Colonic mucosa (tissue), 4 donors: ENCODE measurements at places on chromosomes 2 and 18. TPM values are rescaled to one million over a fixed set of nuclear protein-coding genes. Genes with fewer than 3 reads are reported as not detected.

REEP1 gene
- total RNA-seq = 5.7 TPM

GALNT5 gene
- 52.4 TPM for total RNA-seq

IRS1 gene
- total RNA-seq = 17.4 TPM

ANKRD30BL gene
- total RNA-seq = not detected

MAP3K19 gene
- total RNA-seq = not detected

SH3BP4 gene
- total RNA-seq = 44.4 TPM

HMSD gene
- 0.11 TPM for total RNA-seq

AQP12A gene
- 9.0 TPM for total RNA-seq

IL36G gene
- total RNA-seq = 0.40 TPM

PKDCC gene
- 125 TPM for total RNA-seq

SP5 gene
- total RNA-seq = 3.5 TPM

PLEKHH2 gene
- 5.5 TPM for total RNA-seq

DNA sequence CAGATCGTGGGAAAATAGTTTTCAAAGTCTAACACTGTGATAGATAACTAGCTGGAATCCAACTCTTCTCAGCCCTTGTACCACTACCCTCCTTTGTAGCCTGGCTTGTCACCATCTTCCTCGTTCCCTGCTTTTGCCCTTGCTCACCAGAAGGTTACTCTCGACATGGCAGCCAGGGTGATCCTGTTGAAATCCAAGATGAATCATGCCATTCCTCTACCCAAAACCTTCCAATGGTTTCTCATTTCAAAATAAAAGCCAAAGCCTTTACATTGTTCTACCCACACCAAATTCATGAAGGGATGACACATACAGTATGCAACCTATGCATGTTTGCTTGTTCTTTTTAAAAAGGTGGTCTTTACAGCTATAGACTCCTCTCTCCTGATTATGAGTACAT is 45.7 kb downstream of the STAT4 start:
- no peak for DNase-seq

GRCh38 chr2:219752726-219753125 is 125.3 kb downstream of the SLC4A3 start:
- no peak for DNase-seq

GRCh38 chr2:149178612-149179011 is 140.1 kb downstream of the LYPD6B start:
- no peak for DNase-seq

DNA sequence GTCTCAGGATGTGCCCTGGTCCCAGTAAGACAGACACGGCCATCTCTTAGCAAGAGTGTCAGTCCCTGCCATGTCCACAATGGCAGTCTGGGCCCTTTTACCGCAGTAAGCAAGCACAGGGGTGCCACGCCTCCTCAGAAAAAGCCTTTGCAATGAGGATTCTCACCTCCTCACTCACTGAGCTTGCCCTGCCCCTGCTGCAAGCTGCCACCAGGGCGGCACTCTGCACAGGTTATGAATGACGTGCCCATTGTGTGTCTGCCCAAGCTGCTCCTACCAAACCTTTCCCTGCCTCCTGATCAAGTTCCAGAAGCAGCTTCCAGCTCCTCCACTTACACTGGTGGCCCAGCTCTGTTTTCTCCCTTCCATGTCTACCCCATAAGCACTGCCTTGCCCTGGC is 23.3 kb downstream of the ERCC3 start:
- no peak for DNase-seq

GRCh38 chr2:219230059-219230540 is 494 bp downstream of the ANKZF1 start:
- peak; percentile 74 for DNase-seq

GRCh38 chr18:61669320-61669719 is 223.5 kb downstream of the RNF152 start:
- no peak for DNase-seq

DNA sequence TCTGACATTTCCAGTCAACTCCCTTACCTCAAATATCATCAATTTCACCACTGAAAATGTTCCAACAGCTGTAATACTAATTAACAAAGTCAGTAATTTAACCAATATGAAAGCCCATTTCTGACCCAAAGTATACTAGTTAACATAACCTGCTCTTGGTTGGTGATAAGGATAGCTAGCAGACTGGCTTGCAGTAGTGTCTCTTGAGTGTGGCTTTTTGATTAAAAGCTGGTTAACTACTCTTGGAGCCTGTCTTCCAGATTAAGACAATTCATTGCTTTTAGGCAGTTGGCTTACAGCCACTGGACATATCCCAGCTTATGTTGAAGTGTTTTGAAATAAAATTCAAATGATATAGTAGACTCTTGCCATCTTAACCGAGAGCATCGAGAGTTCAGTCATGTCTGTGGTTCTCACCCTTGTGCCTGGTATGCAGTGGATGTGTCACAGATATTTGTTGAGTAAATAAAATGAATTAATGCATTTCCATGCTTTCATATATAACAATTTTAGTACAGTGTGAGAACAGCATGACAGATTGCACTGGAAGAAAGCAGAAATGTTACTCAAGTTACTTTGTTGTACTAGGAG is 158.1 kb downstream of the TANC1 start:
- no peak for DNase-seq

DNA sequence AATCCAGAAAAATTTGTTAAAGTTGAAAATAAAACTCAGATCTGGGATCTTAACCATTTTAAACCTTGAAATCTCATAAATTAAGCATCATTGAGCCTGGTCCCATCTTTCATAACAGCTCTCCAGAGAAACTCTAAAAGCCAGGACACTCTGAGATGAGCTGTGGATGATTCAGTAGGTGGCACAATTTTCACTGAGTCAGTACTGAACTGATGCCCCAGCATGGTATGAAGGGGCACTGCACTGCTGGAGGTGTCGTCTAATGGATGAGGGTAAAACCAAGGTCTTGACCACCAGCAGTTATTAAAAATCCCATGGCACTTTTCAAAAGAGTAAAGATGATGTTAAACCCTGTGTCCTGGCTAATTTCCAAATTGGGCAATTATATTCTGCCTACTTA is 170.6 kb downstream of the FIGN start:
- DNase-seq = no peak

- no peak for DNase-seq
These were observed 44.8 kb upstream of the ARHGAP25 start for GRCh38 chr2:68689553-68690537.

- no peak for DNase-seq
These were observed 72.3 kb downstream of the SPATS2L start for GRCh38 chr2:200378652-200379290.

DNA sequence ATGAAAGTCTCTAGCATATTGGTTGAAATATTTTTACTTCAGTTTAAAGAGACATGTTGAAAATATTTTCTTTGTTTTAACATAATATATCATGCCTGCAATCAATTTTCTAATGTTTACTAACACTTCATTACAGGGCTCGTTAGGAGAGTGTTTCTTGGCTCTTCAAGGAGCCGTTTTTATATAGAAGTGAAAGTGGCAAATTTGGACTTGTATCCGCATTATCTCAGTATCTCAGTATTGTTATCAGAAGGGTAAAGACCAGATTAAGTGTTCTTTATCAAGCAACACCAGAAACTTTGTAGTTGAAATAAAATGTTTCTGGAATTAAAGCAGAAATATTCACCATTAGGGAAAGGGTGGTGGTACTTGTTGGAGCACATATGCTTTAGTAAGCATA is 97.8 kb downstream of the BABAM2 start:
- DNase-seq = no peak

GRCh38 chr2:132253496-132254305 is 91.9 kb upstream of the ANKRD30BL start:
- no peak for DNase-seq

- DNase-seq = no peak
These were observed 361.0 kb upstream of the NT5C1B start for GRCh38 chr2:18950361-18950851.

DNA sequence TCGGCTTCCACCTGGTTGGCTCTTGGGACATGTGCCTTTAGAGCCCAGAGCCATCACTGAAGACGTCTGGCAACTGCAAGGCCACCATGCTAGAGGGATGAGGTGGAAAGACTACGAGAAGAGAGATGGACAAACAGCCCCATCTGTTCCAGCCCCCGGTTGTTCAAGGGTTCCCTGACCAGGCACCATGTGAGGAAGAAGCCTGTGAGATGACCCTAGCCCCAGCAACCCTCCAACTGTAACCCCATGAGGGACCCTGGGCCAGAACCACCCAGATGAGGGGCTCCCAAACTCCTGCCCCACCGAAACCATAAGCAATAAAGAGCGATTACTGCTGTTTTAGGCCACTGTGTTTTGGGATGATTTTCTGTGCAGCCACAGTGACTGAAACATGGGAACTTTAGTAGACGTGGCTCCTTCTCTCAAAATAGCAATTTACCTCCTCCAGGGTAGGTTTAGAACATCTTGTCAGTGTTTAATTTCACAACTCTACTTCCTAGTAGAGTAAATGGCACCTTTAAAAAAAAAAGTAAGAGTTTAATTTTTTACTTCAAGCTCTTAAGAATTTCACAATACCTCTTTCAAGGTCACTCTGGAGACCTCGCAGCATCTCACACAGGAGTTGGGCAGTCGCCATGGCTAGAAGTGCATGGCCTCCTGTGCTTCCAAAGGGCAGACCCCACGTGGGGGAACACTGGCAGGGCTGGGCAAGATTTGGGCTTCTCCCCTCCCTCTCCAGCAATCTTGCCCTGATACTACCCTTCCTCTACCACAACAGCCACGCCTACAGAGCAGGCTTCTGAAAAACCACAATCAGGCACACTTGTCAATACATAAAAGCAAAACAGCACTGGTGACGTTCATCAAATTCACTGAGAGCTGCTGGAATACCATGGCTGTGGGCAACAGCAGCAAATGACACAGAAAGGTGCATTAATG is 48.8 kb downstream of the TMEM163 start:
- no peak for DNase-seq

- DNase-seq = no peak
These were observed 20.9 kb upstream of the TANK start for GRCh38 chr2:161139098-161139987.

GRCh38 chr2:224934526-224935188 is 107.6 kb downstream of the DOCK10 start:
- no peak for DNase-seq

DNA sequence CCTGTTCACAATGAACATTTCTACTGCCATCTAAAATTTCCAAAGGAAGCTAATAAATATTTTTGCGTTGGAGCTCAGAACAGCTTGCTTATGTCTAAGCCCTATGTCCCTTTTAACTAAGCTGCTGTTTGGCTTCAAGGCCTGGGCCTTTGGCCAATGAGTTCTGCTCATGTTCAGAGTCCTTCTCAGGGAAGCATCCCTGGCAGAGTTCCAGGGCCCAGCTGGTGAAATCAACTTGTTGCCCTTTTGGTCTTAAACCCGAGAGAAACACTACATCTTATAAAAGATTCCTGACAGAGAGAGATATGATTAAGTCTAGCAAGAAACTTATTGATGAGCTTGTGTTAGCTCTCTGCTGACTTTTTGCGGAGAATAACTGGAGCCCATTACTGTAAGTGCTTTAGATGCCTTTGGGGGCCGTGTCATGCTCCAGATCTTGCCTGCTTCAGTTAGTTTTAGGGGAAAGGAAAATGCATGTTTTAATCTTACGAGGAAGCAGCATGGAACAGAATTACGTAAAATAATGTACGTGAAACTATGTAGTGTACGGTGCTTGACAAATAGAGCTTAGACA is 102.5 kb upstream of the NOSTRIN start:
- peak; percentile 93 for DNase-seq

GRCh38 chr2:74863802-74864248 is 29.9 kb downstream of the HK2 start:
- peak; percentile 74 for DNase-seq

DNA sequence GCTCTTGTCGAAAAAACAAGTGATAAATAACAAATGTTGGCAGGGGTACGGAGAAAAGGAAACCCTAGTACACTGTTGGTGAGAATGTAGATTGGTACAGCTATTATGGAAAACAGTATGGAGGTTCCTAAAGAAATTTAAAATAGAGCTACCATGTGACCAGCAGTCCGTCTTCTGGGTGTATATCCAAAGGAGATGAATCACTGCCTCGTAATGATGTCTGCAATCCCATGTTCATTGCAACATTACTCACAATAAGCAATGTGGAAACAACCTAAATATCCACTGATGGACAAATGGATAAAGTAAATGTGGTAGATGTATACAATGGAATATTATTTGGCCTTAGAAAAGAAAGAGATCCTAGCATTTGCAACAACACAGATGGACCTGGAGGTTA is 50.6 kb downstream of the SLC16A14 start:
- DNase-seq = no peak

DNA sequence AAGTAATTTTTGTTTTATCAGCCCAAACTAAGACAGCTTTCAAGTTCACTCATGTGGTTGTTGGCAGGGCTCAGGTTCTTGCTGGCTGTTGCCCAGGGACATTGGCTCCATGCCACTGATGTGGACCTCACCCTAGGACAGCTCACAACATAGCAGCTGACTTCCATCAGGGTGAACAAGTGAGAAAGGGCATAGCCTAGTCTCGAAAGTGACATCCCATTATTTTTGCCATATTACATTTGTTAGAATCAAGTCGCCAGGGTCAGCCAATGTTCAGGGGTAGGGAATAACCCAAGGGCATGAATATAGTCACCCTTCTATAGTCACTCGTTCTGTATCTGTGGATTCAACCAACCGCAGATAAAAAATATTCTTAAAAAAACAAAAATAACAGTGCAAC is 10.7 kb upstream of the CWC22 start:
- DNase-seq = no peak

DNA sequence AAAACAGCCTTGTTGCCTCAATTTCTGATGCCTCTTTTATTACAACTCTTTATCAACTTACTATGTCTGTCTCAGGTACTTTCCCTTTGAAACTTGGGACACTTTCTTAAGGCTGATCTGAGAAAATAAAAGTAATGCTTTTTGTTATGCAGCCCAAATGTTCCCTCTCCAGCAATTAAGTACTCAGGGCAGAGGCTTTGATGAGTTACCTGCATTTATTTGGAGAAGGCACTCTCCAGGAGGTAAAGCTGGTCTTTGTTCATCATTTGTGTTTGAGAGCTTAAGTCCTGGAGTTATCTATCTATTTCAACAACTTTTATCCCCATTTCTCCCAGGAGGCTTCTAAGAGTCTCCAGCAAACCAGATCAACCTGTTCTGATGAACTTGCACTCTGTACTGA is 259.2 kb downstream of the ASXL3 start:
- no peak for DNase-seq

GRCh38 chr18:24868311-24868710 is 407.9 kb downstream of the HRH4 start:
- no peak for DNase-seq

- DNase-seq = no peak
These were observed 166.0 kb upstream of the PIK3C3 start for GRCh38 chr18:41789001-41789400.

- no peak for DNase-seq
These were observed 155.9 kb upstream of the RASGRP3 start for GRCh38 chr2:33320573-33320972.
